ENCODE measurements at places on chromosomes 5 and 9.

DNA sequence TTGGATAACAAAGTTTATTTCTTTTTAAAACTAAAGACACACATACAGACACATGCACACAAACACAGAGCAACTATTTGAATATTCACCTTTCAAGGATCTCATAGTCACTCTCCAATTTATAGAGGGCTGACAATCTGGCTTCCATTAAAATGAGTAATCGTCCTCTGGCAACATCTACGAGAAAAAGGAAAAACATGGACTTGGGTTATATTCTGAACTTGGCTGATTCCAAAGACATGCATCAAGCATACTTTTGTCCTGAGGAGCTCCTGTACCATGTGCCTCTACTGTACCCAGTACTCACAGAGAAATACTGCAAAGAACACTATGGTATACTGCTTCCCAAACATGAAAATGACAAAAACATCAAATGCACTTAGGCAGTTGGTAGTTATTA lies 15.4 kb downstream of the IARS1 start:
- no peak for DNase-seq

- DNase-seq, result no peak
These were observed 68.3 kb downstream of the DCP2 start for GRCh38 chr5:113044776-113045465.

GRCh38 chr9:33721674-33722358 lies 73.5 kb upstream of the PRSS3 start:
- DNase-seq, result peak; percentile 43

GRCh38 chr5:151051931-151052608 lies 28.8 kb downstream of the TNIP1 start:
- DNase-seq, result no peak

- DNase-seq, result peak; percentile 53
These were observed 102.9 kb downstream of the C9orf152 start for GRCh38 chr9:110105107-110105506.

DNA sequence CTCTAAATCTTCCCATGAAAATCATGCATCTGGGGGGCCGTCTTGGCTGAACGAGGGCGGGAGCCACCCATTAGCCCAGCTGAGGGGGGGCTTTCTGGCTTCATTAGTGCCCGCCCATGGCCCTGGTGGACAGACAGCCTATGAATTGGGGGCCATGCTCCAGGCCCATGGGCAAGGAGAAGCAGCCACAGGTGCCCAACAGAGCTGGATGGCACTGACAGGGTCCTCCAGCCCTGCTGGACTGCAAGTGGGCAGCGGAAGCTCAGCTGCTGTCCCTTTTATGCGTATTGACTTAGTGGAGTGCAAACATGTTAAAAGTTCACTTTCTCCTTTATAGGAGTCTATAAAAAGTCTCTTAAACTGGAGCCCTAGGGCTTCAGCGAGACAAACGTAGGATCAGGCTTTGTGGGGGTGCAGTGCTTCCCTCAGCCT lies 75.3 kb downstream of the MACROH2A1 start:
- no peak for DNase-seq

DNA sequence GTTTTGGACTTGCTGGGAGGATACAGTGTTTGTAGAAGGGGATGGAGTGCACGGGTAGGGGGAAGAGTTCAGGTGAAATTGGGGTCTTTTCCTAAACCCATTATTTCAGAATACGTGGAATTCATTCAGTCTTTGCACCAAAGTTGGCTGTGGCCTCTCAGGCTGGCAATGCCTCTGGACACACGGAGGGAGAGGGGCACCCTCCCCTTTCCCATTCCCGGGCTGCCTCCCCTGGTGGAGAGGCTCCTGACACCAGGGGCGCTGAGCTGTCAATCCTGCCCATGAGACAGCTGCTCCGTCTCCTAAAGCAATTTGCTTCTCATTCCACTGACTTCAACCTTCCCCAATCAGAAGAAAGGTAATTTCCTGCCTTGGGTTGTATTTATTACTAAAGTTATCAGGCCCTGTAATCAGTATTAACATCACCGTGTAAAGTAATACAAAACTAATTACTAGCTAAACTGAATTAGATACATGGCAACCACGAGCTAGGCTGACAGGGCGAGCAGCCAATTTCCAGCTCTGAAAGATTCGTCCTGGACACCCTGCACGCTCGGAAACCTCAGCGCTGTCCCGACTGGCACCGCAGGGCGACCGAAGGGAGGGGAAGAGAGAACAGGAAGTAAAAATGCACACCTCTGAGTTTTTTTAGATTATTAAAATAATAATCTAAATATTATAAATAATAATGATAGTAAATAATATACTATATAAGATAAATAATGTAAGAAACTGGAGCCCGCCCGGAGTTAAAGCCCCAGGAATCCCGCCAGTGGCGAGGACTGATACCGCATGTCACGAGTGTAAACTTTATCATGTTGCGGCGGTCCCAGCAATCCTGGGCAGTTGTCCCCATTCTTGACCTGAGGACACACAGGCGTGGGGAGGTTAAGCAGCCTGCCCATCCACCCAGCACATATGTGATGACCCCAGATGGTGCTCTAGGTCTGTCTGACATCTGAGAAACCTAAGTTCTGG lies 6.9 kb upstream of the OLFM1 start:
- DNase-seq, result no peak

Data from foreskin melanocyte (primary cell).